ENCODE measurements at places on chromosomes 12 and 14. TPM values are rescaled to one million over a fixed set of nuclear protein-coding genes. Genes with fewer than 3 reads are reported as not detected.

- no peak for DNase-seq
Observed at GRCh38 chr14:62532181-62532580, 513.1 kb downstream of the KCNH5 start.

DNA sequence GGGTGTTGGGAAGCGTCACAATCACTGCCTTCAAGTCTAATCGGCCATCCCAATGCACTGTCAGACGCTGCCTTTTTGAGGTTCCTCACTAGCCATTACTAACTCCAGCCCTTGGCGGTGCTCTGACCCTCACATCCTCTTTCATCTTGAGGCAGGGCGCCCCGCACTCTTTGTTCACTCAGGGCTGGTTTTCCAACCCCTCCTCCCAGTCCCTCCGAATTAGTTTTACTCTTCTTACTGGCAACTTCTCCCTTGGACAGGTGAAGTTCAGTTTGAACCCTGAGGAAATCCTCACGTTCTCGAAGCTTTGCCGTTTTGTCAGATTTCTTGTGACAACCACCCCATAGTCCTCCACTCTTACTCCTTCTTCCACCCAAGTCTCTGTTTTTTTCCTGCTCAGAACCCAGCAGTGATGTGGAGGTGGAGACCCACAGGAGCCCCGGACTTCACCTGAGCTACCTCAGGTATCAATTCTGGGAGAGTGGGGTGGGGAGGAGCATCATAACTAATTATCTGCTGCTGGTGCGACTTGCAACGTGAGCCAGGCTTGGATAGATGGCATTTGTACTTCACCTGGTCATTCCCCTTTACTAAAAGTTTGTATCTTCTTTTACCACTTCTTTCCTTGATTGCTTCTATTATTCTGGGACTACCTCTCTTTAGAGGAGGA lies 757 bp downstream of the ZC3H10 start:
- DNase-seq: no peak

- no peak for DNase-seq
Observed at GRCh38 chr14:35985474-35986218, 159.5 kb downstream of the BRMS1L start.

DNA sequence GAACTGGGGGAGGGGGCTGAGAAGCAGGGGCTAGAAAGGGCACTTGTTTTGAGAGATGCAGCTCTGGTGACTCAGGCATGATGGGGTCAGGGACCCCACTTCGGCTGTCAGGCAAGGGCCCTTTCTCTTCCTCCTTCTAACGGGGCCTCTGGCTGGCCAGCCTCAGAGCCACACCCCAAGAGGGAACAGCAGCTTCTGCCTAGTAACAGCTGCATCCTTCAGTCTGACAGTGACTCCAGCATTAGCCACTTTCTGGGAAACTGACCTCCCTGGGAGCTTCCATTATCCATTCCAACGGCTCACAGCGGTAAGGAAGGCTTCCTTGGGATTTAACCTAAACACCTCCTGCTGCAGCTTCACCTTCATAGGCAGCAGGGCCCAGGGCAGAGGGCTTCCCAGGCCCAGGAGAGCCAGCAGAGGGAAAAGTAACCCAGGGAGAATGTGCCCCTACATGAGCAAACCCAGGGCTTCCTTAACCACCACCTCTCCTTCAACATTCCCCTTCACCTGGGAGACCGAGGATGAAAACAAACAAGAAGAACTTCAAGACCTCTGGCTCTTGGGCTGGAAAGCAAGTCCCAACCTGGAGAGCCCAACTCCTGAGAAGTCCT lies 2.7 kb downstream of the NCKAP5L start:
- DNase-seq: no peak

GRCh38 chr12:105225505-105226015 lies 10.4 kb downstream of the APPL2 start:
- DNase-seq: no peak

- no peak for DNase-seq
Observed at GRCh38 chr14:68521961-68522509, 270.8 kb downstream of the ZFP36L1 start.

DNA sequence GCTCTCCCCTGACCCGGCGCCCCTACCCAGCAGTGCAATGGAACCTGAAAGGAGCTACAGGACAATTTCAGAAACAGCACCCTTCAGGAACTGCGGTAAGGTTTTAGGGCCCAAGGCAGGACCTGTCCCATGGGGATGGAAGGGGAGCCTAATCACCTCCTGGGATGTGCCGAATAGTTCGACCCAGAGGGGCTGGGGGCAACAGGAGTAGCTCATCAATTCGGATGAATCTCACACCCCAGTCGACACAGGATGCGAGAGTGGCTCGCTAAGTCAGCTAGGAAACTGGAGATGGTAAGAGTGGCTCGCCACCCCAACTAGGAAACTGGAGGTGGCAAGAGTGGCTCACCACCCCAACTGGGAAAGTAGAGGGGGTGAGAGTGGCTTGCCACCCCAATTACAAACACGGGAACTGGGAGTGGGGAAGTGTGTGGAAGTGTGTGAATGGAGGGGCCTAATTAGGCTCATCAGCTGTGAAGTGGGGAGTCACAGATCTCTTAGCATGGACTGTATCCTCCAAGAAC lies 57.1 kb downstream of the DHRS2 start:
- no peak for DNase-seq

DNA sequence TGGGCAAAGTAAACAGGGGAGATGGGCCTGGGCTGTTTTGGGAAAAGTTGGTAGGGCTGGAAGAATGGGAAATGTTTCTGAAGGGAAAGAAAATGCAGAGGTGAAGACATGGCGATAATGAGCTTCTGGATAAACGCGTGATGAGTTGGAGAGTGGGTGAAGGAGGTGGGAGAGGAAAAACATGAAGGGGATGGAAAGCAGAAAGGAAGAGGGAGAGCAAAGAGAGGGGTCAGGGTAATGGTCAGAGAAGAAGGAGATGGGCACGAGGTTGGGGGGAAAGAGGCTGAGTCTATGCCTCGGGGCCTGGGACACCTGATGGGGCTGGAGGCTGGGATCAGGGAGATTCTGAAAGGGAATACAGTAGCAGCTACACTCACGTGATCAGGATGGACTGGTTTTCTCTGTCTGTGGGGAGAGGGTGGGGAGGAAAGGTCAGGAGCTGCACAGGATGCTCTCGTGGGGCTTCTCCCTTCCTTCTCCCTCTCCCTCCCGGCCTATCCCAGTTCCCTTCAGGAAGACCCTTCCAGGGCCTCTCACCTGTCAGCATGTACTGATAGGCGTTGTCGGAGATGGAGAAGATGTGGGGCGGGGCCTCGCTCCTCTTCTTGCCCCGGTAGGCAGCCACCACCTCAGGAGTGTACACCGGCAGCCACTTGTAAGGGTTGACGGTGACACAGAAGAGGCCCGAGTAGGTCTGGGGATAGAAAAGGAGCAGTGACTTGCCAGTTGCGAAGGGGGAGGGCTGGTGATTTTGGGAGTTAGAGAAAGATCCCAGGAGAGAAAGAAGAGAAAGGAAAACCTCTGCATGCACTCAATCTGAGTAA lies 3.1 kb downstream of the MYH7 start:
- DNase-seq: peak; percentile 10

DNA sequence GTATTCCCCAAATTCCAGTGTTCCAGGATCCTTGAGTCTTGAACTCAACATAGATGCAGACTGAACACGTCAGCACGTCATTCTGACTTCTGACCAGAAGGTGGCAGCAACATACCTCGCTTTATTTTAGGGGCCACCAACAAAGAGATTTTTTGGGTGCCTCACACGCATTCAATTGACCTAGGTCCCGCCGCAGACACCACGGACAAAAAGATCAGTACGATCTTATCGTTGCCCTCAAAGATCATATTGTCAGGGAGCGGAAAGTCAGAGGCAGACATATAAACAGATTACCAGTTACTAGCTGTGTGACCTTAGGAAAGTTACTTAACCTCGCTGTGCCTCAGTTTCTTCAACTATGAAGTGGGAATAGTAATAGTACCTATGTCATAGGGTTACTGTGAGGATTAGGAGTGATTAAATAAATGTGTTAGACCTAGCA lies 6.5 kb upstream of the PRPH start:
- DNase-seq: peak; percentile 48

DNA sequence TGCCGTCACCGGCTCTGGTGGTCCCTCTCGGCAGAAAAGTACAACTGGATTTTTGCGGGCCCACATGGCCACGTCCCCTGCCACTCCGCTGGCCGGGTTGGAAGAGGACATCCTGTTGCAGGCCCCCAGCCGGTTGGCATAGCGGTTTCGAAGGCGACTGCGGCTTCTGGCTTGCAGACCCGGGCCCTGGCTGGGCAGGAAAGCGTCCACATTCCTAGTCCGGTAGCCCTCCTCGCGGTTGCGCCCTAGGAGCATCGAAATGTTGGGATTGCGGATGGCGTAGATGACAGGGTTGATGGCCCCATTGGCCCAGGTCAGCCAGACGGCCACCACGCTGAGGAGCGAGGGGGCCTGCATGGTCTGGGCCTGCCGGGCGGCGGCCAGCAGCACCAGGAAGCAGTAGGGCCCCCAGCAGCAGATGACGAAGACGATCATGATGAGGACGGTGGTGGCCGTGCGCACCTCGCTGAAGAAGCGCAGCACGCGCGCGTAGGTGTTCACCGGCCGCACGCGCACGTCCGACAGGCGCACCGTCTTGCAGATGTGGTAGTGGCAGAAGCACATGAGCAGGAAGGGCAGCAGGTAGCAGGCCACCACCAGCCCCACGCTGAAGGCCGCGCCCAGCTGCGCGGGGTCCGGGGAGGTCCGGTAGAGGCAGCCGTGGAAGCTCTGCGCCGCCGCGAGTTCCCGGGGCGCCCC lies 1.2 kb downstream of the GPR135 start:
- DNase-seq: peak; percentile 28

DNA sequence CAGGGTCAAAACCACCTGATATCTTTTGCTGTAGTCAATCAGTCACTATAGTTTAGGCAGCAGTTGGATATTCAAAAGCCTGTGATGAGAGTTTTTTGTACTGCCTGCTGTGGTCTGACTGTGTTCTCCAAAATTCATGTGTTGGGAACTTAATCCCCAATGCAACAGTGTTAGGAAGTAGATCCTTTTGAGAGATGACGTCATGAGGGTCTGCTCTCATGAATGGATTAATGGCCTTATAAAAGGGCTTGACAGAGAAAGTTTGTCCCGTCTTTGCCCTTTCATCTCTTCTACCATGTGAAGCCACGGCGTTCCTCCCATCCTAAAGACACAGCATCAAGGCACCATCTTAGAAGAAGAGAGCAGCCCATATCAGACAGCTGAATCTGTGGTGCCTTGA lies 50.8 kb upstream of the PDE3A start:
- no peak for DNase-seq

- DNase-seq: peak; percentile 33
Observed at GRCh38 chr12:5043589-5044419, at the start of gene KCNA5. Gene KCNA5 (plus strand): TSS chr12:5043879. CDS start chr12:5044148, 269 bp downstream.

GRCh38 chr12:90619943-90620342 lies 335.0 kb downstream of the CCER1 start:
- no peak for DNase-seq

DNA sequence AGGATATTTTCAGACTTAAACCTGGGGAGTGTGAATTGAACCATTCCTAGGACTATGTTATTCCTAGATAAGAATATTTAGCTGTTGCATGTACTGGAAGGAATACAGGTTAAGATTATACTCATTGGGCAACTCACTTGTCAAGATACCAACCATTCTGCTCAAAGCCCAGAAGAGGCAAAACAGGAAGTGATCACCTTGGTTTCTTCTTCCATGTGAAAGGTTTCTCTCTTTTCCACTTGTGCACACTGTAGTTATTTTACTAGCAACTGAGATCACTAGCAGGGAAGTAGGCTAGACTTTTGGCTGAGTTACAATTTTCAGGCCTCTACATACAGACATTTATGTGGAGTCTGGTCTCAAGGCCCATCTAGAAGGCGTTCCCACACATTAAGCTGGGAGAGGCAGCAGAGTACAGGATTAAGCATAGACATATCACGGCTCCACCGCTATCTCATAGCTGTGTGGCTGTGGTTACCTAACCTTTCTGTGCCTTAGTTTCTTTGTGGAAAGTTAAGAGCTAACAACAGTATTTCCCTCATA lies 83.9 kb upstream of the FERMT2 start:
- DNase-seq: no peak

DNA sequence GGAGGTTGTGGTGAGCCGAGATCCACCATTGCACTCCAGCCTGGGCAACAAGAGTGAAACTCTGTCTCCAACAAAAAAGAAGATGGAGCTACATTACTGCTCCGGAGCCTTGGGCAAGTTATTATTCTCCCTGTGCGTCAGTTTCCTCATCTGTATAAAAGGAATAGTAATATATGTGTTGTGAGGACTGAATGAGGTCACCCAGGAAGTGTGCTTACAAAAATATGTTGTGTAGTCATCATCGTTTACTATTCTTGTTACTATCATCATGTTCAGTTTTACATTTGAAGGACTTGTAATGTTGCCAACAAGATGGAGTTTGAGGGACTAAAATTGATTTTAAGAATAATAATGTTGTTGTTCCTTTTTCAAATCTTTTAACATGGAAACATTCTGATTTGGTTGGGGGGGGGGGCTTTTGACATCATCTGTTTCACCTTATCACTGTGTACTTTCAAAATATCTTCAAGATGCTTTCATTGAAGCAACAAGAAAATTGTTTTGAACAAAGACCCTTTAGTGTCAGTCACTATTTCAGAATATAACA lies 156.8 kb downstream of the PDE3A start:
- no peak for DNase-seq

DNA sequence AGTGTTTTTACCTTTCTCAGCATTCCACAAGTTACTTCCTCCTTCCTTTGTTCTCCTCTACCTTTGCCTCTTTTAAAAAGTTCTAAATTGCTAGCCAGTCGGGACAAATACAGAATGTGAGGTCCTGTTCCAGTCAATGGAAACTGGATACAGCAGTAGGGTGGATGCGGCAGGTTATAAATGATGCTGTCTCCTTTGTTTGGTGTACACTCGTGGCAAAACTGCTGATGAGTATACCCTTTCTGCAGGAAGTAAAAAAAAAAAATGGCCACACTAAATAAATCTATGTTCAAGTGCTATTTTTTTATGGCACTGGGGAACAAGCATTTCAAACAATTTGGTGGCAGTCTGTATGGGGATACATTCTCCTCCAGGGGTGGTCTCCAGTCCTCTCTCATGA lies 27.5 kb downstream of the KLRK1 start:
- DNase-seq: no peak

DNA sequence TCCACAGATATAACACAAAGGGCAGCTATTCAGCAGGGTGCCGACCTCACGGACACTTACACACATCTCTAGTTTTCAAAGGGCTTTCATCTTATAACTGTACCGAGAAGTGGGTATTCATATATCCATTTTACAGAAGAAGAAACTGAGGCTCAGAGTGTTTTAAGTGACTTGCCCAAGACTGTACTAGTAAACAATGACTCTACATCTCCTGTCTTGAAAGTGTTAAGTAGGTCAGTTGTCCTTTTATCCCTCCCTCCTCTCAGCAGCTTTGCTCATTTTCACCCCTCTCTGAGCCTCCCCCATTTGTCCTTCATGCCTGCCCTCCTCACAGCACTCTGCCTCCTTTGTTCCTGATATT lies 13.8 kb downstream of the CFAP251 start:
- no peak for DNase-seq

CLEC4A gene
- polyA plus RNA-seq: 2.5 TPM

CMTM5 gene
- polyA plus RNA-seq: 2.1 TPM

KRT78 gene
- polyA plus RNA-seq: 0.21 TPM

GZMB gene
- 1.3 TPM for polyA plus RNA-seq

POU6F1 gene
- polyA plus RNA-seq: 11.7 TPM

RNF212B gene
- polyA plus RNA-seq: 0.94 TPM

TMEM233 gene
- polyA plus RNA-seq: 2.7 TPM

PLBD2 gene
- polyA plus RNA-seq: 19.4 TPM

NOPCHAP1 gene
- polyA plus RNA-seq: 12.7 TPM
